K562 (cell line): ENCODE measurements at places on chromosomes 2 and 18. TPM values are rescaled to one million over a fixed set of nuclear protein-coding genes. Genes with fewer than 3 reads are reported as not detected.
A peak's percentile ranks its signal among the peaks of the same experiment; 100 is the strongest.

RAB6C gene
- not detected in 2 replicates for total RNA-seq

DNA sequence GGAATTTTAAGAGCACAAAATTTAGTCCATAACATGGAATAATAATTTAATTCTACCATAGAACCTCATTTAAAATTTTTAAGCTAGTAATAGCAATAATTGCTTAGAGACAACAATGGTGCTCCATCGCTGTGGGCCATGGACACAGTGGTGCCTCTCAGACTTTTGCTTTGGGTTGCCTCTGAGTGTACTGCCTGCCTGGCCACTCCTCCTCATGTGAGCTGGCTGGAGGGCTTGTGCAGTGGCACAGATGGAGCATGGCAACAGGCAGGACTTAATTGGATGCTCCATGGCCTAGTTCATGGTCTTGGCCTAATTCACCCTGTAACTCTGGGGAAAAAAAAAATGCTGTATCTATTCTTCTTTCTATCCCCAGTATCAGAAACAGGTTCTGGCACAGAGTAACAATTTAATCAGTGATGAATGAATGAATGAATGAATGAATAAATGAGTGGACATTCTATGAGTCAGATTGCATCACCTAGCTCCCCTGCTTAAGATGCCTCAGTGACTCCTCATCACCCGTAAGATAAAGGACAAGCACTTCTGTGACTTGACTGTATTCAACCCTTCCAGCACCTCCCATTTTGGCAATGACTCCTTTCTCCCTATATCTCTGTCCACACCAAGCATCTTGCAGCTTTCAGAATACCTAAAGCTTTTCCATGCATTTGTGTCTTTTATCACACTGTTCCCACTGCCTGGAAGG lies 211.8 kb upstream of the SLC14A2 start:
- no peak for DNase-seq

DNA sequence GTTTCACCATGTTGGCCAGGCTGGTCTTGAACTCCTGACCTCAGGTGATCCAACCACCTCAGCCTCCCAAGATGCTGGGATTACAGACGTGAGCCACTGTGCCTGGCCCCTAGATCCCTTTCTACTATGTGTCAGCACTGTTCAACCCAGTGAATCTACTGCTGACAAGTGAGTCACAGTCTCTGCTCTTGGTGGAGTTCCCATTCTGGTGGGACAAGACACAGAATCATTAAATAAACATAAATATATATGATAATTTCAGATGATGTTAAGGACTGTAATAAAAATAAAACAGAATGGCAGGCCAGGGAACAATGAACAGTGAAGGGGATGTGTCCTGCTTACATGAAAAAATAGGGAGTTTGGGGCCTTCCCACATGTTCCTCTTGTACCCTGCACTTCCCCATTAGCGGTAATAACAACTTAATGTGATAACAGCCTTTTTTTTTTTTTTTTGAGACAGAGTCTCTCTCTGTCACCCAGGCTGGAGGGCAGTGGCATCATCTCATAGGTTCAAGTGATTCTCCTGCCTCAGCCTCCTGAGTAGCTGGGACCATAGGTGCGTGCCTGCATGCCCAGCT lies 112.2 kb downstream of the CPO start:
- no peak for DNase-seq

DNA sequence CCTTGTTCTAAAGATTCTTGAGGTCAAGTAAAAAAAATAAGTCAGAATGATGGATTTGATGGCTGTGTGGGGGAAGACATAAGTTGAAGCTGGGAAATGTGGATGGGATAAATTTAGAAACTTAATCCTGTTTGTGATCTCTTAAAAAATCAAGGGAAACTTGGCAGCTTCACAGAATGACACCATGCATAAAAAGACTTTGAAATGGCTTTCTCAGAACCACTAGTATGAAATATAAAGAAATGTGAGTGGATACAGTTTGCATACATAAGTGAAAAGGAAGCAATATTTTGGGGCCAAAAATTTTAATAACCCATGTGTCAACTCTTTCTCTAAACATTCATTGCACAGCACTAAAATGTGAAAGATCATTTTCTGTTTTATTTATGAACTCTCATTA lies 21.7 kb downstream of the CDH19 start:
- no peak for DNase-seq

DNA sequence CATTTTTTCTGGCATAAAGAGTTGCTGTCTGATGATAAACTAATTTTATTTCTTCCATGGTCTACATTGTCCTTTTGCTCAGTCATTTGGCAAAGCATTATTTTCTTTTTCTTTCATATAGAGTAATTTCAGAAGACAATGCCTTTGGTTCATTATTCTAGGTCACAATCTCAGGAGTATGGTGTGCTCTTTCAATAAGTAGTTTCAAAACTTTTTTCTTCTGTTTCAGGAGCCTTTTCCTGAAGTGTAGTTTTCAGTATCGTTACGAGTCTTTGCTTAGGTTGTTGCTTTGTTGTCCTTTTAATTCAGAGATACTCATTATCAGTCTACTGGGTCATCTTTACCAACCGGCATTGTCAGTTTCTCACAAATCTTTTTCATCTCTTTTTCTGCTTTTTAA lies 100.4 kb upstream of the GPC1 start:
- no peak for DNase-seq

GRCh38 chr18:12242658-12243260 lies 11.4 kb upstream of the CIDEA start:
- DNase-seq: no peak

GRCh38 chr2:40285391-40285790 lies 166.5 kb downstream of the SLC8A1 start:
- no peak for DNase-seq

DNA sequence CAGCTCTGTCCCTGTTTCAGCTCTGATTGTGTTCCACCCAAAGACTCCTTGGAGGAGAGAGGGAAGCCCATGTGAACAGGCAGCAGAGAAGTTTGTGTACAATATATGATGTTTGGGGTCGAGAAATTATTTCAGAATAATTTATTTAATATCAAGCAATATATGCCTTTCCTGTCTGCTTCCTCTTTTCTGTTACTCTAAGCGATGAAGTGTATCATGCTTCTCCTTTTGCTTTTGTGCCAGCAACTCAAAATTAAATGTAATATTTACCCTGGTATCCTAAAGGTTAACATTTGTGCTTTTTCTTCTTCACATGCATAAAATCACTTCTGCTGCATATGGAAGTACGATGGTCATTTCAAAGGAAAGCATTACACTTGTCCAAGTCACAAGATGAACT lies 2.4 kb upstream of the NTSR2 start:
- DNase-seq: no peak

- DNase-seq: peak; percentile 22
Measured at GRCh38 chr2:168577885-168578284, 121.8 kb downstream of the CERS6 start.

- no peak for DNase-seq
Measured at GRCh38 chr2:223090540-223091235, 38.7 kb downstream of the KCNE4 start.

SAP130 gene
- total RNA-seq: 29.5 and 33.4 TPM in 2 replicates

DNA sequence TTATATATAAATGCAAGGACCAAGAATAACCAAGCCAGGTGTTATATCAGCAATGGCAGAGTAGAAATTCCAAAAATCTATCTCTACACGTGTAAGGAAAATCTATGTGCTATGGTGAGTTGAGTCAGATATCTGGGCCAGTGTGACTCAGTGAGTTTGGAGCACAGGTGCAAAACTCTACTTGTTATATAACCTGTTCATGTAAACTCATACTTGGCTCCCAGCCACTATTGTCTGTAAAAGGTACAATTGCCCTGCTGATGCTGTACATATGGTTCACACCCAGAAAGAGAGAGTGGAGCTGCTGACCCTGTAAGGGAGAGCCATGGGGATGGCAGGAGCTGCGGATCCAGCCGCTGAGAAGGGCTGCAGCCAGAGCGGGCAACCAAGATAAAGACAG lies 112.0 kb downstream of the TRABD2A start:
- DNase-seq: no peak

DNA sequence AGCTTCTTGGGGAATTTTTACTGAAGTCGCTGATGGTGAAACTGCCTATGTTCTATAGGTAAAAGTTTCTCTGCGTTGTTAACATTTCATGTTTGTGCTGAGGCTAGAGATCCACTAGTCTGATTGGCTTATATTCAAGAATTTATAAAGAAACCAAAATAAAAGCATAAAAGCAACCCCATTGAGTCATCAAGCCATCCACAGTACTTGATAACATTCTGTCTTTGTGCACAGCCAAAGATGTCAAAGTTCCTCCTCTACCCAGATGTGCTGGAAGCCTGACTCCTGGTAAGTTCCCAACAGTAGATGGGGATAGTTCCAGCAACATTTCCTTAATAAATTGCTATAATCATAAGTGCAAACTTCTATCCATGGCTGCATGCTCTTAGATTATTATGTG lies 107.8 kb downstream of the TANC1 start:
- DNase-seq: no peak

KCNG2 gene
- not detected in 2 replicates for total RNA-seq

G6PC2 gene
- 0.13 TPM in 1 of 2 replicates, not detected in the other for total RNA-seq

GRCh38 chr2:121033461-121033996 lies 251.5 kb downstream of the TFCP2L1 start:
- no peak for DNase-seq

- DNase-seq: no peak
Measured at GRCh38 chr18:11114653-11115052, 34.7 kb downstream of the PIEZO2 start.

- DNase-seq: no peak
Measured at GRCh38 chr2:59968441-59968840, 585.0 kb downstream of the BCL11A start.

ASPRV1 gene
- 0.58 and 0.60 TPM in 2 replicates for total RNA-seq

DNA sequence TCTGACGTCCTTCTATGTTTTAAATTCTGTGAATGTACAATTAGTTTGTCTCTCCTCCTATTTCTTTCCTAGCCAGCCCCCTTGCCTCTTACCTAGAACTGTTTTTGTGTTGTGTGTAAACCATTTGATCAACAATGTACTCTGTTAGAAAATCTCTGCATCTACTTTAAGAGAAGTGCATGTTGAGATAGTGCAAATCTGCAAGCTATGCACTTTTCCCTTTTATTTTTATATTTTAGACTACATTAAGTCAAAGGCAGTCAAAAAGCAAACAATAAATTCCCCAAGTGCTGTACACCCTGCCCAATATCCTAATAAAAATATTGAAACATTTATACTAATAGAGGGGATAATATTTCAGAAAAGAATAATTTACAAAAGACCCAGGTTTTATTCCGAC lies 13.7 kb downstream of the LYPD6 start:
- DNase-seq: no peak

- DNase-seq: no peak
Measured at GRCh38 chr2:129056959-129057317, 738.3 kb upstream of the HS6ST1 start.

SERPINB13 gene
- not detected in 2 replicates for total RNA-seq

- no peak for DNase-seq
Measured at GRCh38 chr18:34128436-34128835, 96.3 kb downstream of the NOL4 start.

NDC80 gene
- total RNA-seq: 57.0 and 65.2 TPM in 2 replicates

DNA sequence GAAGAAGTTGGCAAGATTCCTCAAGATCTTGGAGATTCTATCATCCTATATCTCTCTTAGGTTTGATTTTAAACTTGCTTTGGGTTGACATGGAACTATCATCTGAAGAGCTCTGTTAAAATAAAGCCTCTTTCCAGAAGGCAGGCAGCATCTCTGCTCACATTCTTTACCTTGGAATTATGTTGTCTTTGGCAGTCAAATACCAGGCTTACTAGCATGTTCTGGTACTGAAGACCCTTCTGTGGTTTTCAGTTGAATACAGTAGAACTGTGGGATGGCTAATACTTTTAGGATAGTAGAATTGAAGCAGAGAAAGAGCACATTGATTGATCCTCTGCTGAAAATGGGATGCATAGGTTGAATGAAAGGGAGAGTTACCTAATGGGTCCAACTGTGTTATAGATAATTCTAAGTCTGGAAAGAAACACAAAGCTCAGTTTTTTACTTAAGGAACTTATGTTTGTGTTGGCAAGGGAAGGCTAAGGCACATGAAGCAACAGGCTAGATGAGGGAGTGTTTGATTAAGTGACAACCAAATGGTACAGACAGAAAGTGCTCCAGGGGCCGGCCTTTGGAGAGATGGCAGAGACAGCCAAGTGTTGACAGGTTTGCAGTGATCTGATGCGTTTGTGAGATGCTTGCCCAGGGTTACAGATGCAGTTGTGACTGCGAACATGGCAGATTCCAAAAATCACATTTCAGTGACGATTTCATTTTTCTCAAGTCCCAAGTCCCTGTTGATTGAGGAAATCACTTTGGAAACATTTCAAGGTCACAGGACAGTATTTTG lies 397.9 kb downstream of the MEIS1 start:
- no peak for DNase-seq

- DNase-seq: no peak
Measured at GRCh38 chr2:71712158-71712818, 258.9 kb downstream of the DYSF start.

DNA sequence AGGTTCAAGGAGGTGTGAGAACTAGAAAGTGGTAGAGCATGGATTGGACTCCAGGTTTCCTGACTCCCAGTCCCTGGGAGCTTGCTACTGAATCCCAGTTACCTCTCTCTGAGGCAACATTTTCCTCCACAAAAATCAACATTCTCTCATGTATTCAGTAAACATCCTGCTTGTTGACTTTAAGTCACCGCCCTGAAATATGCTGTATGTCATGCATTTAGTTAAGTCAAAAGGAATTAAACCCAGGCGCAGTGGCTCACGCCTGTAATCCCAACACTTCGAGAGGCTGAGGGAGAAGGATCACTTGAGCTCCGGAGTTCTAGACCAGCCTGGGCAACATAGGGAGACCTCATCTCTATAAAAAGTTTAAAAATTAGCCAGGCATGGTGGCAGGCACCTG lies 3.8 kb downstream of the MATN3 start:
- DNase-seq: no peak

DNA sequence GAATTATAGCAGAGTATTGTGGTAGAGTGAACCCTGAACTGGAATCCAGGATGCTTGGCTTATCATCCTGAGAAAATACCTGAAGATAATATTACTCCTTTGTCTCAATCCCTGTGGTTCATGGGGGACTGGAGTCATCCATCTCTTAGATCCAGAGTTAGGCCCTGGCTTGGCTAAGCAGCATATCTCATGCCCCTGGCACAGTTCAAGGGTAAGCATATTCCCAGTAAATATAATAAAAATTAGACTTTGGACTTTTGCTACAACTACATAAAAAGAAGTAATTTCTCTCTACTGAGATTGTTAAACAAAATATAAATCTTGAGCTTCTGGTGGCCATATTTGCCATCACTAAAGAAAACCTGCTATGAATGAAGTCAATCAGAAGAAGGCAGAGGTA lies 47.7 kb upstream of the STK39 start:
- no peak for DNase-seq

- DNase-seq: no peak
Measured at GRCh38 chr2:127609031-127609751, 36.8 kb upstream of the GPR17 start.

GRCh38 chr2:146392186-146392585 lies 1452.6 kb upstream of the ACVR2A start:
- no peak for DNase-seq

- DNase-seq: no peak
Measured at GRCh38 chr18:33870059-33870458, 292.0 kb downstream of the ASXL3 start.

DNA sequence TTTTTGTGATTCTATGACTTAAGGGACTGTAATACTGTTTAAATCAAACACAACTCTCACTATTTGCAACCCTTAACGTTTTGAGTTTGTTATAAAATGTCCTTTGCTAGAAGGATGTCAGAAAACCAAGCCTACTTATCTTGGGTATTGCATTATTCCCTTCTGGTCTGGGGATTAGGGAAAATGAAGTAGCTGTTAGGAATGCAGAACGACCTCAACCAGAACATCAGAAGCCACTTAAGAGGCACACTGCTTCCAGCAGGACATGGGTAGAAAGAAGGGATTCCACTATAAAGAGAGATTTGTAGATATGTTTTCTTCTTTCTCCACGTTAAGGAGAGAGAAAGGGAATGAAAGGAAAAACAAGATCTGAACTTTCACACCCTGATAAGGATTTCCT lies 101.2 kb downstream of the SETBP1 start:
- DNase-seq: no peak
